ENCODE measurements at places on chromosomes 3 and 15. TPM values are rescaled to one million over a fixed set of nuclear protein-coding genes. Genes with fewer than 3 reads are reported as not detected.

Gene CXCR6
- 0.96 TPM for total RNA-seq

Gene MITF
- total RNA-seq, result 24.3 TPM

Gene ITIH4
- total RNA-seq, result 10.2 TPM

Gene EAF2
- total RNA-seq, result 13.5 TPM

Gene SPATA16
- not detected for total RNA-seq

Gene PIGB
- 17.6 TPM for total RNA-seq

Gene PCOLCE2
- 13.7 TPM for total RNA-seq

Gene KIF7
- total RNA-seq, result 4.6 TPM

Gene VPS13C
- 83.7 TPM for total RNA-seq

Gene KPNA1
- 54.2 TPM for total RNA-seq

Gene KNG1
- total RNA-seq, result not detected

Gene C3orf49
- not detected for total RNA-seq

Gene SEMA5B
- 0.61 TPM for total RNA-seq

Gene ERC2
- total RNA-seq, result 2.7 TPM

Gene SKOR1
- total RNA-seq, result 0.12 TPM

Gene NR1I2
- 0.12 TPM for total RNA-seq

Gene HHATL
- total RNA-seq, result 1.0 TPM

Gene DHX36
- 68.1 TPM for total RNA-seq

Gene CLDN16
- 0.18 TPM for total RNA-seq

Gene SNTN
- total RNA-seq, result 9.6 TPM

Gene CCR8
- 0.29 TPM for total RNA-seq

Gene ZMYND10
- 1.6 TPM for total RNA-seq

Gene TMEM108
- total RNA-seq, result 18.5 TPM
